ENCODE measurements at places on chromosomes 6 and 20.

DNA sequence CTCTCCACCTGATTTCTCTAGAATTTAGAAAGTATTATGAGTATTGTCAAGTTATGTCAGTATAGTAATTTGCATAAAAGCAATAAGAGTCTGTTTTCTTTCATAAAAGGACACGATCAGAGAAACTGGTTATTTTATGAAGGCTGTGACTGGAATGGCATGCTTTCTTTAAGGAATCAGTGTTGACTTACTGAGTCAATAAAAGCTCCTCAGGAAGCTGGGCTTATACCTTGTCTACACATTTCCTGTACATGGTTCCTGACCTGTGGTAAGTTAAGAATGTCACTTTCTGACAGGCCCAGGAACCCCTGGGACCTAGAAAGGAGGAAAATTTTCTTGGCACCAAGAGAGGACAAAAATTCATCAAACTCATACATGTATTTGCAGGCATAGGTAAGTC lies 1224.0 kb upstream of the ADGRB3 start:
- DNase-seq: no peak

DNA sequence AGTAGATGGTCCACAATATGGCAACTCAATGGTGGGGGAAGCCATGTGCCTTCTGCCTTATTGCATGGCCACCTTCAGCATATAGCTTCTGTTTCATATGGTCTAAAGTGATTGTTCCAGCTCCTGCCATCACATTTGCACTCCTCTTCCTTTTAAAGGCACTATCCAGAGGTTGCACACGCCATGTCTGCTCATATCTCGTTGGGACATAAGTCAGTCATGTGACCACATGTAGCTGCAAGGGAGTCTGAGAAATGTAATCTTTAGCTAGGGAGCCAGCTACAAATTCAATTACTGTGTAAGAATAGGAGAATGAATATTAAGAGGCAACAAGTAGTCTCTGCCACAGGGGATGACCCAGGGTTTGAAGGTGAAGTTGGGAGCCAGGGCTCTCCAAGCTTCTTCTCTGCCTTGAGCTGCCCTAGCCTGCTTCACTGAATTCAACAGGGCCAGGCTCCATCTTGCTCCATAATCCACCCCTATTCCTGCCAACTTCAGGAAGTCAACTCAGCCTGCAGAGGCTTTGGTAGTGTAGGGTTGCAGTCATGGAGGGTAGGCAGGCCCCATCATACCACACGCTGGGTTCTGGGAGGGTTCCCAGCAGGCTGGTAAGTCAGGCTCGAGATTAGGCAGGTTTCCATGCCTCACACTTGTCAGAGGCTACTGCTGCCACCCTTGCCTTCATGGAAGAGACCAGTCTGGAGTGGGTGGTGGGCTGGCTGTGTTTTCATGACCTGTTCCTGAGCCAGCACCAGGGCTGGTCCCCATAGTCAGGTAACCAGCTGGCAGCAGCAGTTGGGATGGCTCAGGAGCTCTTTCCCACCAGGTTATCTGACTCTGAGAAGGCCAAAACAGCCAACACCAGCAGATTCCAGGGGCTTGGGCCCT lies 56.7 kb upstream of the SAYSD1 start:
- DNase-seq: no peak

DNA sequence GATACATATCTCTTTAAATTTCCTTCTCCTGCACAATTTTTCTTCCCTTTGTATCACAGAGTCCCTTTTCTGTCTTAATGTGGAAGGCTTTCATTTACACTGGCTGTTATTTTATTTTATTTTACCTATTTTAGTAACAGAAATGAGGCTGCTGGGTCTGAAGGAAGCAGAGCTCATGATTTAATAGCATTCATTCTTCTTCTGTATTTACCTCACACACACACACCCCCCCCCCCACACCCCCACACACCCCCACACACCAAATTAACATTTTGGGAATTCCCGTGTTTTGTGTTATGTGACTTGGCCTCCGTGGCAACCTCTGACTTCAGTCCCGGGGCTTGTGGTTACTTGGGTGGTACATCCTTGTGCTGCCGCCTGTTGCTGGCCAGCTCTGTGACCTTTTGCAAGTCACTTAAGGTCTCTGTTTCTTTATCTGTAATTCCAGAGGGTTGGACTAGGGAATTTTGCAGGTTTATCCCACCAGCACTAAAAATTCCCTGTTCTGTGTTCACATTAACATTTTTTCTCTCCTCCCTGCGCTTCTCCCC lies 108.8 kb downstream of the TIAM2 start:
- DNase-seq: no peak

DNA sequence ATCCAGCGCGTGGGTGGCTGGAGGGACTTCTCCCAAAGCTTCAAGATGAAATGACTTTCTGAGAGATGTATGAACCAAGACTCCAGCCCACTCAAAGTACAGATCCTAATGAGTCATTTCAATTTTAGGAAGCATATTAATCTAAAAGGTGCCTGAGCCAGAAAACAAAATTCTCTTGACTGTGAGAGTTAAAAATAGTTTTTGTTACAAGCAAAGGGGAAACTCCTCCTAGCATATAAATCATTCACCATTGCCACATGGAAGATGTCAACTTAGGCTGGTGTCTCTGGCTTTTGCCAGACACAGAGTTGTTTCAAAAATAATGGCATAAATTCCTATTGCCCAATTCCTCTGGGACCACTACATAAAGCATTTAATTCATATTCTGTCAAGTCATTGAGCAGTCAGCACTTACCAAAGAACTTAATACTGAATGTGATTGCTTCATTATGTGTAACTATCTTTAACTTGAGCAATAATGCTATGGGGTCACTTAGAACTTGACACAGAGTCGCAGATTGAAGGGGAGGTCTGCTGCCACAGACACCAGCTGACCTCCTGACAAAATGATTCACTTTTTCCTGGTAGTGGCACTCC lies 280.6 kb downstream of the SLC35F1 start:
- no peak for DNase-seq

DNA sequence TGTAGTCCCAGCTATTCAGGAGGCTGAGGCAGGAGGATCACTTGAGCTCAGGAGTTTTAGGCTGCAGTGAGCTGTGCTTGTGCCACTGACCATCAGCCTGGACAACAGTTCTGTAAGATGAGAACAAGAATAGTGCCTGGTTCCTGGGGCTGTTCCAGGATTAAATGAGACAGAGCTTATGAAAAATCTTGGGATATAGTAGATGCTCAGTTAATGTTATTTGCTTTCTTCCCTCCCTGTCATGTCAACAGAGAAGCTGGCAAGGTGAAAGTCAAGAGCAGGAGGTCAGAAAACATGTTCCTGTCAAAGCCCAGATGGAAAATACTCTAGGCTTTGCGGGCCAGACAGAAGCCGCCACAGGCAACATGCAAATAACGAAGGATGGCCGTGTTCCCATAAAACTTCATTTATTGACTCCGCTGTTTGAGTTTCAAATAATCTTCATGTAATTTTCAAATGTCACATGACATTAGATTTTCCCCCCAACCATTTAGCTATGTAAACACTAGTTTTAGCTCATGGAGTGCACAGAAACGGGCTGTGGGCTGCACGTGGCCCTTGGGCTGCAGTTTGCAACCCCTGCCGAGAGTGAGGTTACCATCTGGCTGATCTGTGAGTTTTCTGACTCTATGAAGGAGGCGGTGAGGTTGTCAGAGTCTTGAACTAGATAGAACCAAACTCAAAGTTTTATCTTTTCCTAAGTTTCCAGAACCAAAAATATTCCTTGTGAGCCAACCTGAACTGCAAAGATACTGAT lies 63.4 kb upstream of the PMEPA1 start:
- no peak for DNase-seq

- DNase-seq: no peak
Observed at GRCh38 chr20:4769328-4769727, 47.6 kb downstream of the PRND start.

- DNase-seq: no peak
Observed at GRCh38 chr6:83417880-83418663, 12.8 kb downstream of the ME1 start.

DNA sequence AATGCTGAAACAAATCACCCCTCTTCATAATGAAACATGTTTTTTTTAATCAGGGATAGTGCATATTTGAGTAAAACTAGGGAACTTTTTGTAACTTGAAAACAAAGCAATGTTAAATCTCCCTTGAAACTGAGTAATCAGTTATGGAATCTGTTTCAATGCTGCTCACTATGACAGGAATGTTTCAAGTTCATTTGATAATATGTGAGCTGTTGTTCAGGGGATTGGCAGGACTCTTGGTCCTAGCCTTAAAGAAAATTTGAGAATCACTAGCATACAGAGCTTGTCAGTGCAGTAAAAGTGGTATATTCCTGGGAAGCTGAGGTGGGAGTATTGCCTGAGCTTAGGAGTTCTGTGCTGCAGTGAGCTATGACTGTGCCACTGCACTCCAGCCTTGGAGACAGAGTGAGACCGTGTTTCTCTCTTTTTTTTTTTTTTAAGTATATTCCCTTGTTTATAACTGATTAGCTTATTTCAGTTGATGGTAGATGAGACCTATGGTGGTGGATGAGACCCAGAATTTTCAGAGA lies 21.6 kb upstream of the CALHM6 start:
- no peak for DNase-seq

DNA sequence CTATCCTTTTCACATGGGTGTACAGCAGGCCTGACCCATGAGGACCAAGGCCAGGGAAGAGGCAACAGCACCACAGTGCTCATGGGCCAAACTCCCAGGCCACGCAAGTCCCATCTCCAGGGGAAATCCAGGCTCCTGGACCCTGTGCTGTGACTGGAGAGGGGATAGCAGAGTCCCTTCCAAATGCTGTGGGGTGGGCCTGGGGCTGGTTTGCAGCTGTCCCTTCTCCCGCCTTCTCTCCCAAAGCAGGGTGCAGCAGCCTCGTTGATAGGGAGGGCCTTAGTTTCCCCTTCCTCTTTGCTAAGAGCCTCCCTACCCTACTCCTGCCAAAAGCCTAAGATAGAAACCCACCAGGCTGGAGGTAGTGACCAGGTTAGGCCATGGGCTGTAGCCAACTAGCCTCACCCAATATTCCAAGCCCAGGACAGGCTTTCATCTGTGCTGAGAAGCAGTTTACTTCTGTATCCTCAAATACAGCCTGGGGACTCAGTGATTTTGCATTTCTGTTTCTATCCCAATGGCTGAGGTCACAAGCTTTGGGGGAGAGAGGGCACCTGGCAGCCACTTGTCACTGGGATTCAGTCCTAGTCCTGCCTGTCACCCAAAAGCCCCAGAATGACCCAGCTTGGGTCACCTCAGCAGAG lies 1.4 kb downstream of the CTSZ start:
- DNase-seq: no peak
